ENCODE measurements at places on chromosomes 5 and 9.

DNA sequence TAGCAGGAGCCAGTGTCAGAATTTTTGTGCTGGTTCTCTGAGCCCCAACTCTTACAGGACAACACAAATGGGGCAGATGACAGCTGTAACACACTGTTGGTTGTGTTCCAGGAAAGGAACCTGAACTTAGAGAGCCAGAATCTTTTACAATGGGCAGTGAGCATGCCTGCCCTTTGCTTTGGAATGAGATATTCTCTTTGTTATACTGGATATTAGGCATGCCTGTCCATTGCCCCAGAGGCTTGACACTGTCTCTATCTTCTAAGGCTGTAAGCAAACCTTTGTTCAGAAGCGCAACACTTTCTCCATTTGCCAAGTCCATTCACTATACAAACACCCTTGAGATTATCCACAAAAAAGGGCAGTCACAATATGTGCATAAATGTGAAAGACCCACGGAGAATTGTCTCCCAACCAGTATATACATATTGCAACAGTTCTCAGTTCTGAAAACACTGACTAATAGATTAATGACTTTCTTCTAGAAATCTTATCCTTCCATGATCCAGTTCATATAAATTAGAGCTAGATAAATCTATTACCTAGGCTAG is 26.3 kb upstream of the CEP120 start:
- no peak for DNase-seq

DNA sequence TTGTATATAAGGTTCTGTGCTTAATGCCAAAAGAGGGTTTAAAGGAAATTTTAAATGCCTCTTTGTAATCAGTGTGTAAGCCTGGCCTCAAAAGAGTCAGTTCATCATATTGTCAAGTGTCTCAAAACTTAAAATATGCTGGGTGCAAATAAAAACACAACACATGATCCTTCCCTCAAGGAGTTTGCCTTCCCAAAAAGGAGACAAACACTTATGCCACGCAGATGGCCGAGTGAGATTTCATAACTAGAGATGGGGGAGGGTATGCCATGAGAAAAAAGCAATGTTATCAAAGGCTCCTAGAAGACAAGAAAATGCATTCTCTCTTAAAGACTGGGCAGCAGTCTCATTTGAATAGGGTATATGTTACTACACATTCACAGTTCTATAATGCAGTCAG is 55.2 kb downstream of the FBXO38 start:
- no peak for DNase-seq

- DNase-seq, result no peak
Measured at GRCh38 chr9:1071730-1072129, 21.6 kb downstream of the DMRT2 start.

- no peak for DNase-seq
Measured at GRCh38 chr5:73482383-73483136, 15.7 kb upstream of the BTF3 start.

- DNase-seq, result no peak
Measured at GRCh38 chr5:65722575-65723403, 784 bp downstream of the NLN start.

DNA sequence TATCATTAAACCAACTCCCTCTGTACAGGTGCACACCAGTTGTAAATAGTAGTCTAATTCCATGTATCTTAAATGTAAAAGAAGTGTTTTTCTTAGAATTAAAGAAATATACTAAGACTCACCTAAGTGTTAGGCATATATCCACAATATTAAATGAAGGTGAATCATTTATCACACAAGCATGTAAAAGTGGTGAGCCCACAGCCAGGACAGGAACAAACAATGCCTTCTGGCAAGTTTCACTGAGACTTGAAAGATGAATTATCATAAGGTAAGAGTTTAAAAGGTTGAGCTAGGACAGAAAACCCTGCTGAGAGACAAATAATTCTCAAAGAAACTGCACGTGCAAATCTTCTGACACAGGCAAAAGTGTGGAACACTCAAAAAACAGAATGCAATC is 832.5 kb downstream of the TAF11L14 start:
- no peak for DNase-seq

- no peak for DNase-seq
Measured at GRCh38 chr5:72046106-72046505, 61.2 kb upstream of the MAP1B start.

DNA sequence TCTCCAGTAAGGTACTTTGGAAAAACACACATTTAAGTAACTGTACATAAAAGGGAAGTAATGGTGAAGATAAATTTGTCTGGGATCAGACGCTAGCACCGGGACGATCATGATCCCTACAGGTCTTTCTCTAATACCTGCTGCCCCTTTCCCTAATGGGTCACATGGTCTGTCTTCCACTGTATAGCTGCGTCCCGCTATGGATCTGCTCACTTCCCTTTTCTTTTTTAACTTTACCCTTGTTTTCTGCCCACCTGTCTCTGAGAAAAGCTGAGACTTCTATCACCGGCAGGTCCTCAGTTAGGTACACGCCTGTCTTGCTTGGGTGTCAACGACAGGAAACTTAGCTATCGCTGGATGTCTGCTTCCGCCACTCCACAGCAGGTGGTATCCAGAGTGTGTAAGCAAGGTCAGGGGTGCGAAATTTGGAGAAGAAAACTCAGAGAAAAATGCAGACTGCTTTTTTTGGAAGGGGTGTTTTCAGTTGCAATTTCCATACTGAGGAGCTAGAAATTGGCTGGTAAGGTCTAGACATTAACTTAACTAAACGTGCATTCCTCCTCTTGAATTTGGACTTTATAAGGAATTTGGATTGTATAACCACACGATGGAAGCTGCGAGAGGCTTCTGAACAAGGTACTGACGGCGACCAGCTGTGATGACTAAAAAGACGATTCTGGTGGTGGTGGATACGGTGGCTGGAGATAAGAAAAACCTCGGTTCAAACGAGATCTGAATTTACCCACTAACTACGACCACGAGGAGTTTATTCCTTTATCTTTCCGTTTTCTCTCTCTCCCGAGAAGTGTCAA is 1.1 kb upstream of the ICE1 start:
- DNase-seq, result peak; percentile 5

- DNase-seq, result no peak
Measured at GRCh38 chr5:30239331-30240022, 954.0 kb upstream of the CDH6 start.

DNA sequence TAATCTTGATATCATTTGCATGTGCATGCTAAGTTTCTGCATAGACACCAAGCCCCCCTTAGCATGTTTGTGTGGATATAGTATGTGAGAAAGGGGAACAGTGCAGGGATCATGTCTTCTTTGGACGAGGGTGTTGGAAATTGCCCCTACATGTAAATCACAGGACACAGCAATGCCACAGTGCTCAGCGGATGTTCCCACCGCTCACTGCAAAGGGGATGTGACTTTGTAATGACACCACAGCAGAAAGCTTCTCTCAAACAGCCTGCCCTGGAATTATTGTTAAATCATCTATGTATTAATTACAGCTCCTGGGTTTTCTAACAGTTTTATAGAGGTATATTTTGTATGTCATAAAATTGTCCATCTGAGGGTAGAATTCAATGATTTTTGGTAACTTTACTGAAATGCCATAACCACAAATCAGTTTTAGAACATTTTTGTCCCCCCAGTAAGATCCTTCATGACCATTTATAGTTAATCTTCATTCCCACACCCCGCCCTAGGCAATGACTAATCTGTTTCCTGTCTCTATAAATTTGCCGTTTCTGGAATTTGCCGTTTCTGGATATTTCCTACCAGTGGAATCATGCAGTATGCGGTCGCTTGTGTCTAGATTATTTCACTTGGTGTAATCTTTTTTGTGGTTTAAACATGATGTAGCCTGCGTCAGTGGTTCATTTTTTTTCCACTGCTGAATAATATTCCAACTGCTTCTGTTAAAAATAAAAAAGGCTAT is 648.5 kb upstream of the WWC1 start:
- no peak for DNase-seq

DNA sequence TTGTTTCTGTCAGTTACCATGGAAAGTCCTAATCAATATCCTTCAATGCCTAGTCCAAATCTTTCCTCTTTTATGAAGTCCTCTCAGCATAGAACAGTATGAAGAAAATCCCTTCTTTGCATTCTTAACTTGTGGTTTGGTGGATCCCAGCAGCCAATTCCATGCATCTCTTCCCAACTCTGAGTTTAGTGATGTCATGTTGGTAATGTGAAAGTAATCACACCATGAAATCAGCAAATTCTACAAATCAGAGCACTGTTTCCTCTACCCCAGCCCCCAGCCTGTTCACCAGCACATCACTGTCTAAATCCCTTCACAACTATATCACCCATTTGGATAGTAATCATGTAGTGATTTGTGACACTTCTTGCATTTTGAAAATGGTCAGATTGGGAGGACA is 4.7 kb upstream of the C1QTNF2 start:
- DNase-seq, result no peak

DNA sequence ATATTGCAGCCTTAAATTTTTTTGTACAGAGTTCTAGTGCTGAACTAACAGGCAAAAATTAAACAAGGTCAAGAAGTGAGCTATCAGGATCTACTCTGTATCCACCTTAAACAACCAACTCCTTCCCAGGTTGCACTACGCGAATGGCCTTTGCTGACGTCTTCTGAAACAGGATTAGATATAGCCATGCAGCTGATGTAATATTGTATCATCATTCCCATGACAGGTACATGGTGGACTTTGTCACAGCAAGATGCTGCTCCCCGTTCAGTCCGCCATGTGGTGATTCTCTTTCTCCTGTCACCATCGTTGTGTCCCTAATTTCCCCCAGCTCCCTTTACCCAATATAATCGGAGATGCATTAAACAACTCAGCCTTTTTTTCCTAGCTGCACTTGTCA is 328.9 kb downstream of the DEPDC1B start:
- no peak for DNase-seq

GRCh38 chr9:131667576-131667975 is 72.3 kb downstream of the RAPGEF1 start:
- peak; percentile 58 for DNase-seq

GRCh38 chr9:115466756-115467155 is 348.8 kb upstream of the TNC start:
- no peak for DNase-seq

- DNase-seq, result no peak
Measured at GRCh38 chr9:113409883-113410206, 630 bp downstream of the POLE3 start.

DNA sequence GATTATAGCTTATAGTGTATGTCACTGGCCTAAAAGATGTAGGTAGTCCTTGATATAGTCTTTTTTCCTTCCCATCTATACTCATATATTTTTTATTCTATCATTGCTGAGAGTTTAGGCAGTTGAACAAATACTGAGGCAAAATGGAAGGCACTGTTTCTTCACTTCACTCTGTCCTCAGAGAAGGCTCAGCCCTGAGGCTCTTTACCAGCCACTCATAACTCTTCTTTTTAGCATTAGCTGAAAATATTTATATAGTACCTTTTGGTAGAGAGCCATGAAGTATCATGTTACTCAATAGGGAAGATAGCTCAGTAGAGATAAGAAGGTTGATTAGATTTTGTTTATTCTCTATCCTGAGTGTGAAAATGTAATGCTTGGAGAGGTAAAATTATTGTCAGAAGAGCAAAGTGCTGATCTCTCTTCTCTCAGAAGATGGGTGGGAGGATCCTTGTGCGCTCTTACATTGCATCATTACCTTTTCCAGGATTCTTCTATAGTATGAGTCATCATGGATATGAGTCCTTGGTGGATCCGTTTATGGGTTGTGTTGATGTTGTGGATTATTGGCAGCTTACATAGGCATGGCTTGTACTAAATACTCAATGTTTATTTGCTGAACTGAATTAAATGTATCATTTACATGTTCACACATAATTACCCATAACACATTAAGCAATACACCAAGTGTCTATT is 88.1 kb downstream of the ANXA1 start:
- no peak for DNase-seq

DNA sequence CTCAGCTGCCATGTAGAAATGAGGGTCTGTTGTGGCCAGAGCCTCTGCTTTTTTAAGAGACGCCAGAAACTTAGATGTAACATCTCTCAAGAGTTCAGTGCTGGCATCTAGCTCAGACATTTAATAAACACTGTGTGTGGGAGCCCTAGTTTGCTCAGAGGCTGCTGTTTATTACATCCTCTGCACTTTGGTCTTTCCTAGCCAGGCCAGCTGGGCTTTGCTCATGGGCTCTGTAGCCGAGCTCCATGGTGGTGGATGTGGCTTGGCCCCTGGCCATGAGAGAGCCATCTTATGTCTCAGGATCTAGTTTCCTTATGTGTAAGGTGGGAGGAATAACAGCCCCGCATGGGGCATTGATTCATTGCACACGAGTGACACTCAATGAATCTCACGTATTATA is 30.0 kb downstream of the ARHGEF37 start:
- DNase-seq, result no peak

- DNase-seq, result no peak
Measured at GRCh38 chr5:19886123-19886917, 101.7 kb downstream of the CDH18 start.

GRCh38 chr5:115545351-115545882 is 842 bp upstream of the FEM1C start:
- no peak for DNase-seq

- DNase-seq, result no peak
Measured at GRCh38 chr5:111772456-111773122, 15.6 kb upstream of the NREP start.

- DNase-seq, result no peak
Measured at GRCh38 chr5:31767335-31768031, 128.6 kb downstream of the PDZD2 start.

GRCh38 chr5:68730979-68731654 is 362.7 kb upstream of the SLC30A5 start:
- DNase-seq, result no peak

DNA sequence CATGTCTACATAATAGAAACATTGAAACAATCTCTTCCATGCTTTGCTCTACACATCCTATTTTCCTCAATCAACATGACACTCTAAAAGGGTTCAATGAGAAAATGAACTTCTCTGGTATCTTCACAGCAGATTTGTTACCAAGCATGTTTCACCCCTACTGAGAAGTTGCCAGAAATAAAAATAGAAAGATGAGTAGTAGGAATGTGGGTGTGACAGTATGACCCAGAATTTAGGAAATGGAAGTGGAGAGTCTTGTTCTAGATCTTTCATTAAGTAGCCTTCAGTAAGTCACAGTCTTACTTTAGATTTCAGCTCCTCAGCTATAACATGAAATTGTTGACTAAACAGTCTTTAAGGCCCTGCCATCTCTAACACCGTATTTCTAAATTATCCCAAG is 581.8 kb downstream of the EFNA5 start:
- no peak for DNase-seq
